Panc1 (cell line): ENCODE measurements at places on chromosomes 5 and 9. TPM values are rescaled to one million over a fixed set of nuclear protein-coding genes. Genes with fewer than 3 reads are reported as not detected.

DNA sequence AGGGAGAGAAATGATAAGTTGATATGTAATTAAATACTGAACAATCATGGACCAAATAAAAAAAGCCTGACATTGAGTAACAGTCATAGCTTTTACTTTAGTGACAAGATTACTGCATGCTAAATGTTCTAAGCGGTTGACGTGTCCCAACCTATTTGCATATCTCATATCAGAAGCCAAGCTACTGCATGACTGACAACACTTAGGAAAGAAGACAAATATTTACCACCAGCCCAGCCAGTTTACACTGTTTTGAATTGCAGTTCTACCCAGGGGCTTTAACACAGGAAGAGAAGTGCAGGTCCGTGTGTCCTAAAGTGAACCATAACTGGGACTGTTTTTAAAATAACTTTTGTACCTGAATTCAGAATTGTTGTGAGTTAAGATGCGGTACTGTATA, 219.9 kb downstream of the PRDM9 start:
- no peaks in the 10 kb centered on the region for H3K36me3 ChIP-seq
- no peaks in the 10 kb centered on the region for H3K27me3 ChIP-seq
- H3K27ac ChIP-seq: no peak overlapping the region

- no peak overlapping the region for H3K4me3 ChIP-seq
- no peaks in the 10 kb centered on the region for H3K27me3 ChIP-seq
- no peaks in the 10 kb centered on the region for H3K4me1 ChIP-seq
- no peaks in the 10 kb centered on the region for H3K36me3 ChIP-seq
Measured at GRCh38 chr5:73354406-73354805, 94.2 kb downstream of the FOXD1 start.

- 0 out of 2 replicates have a peak, but pooled peaks cover 4% of the 10 kb centered on the region for H3K36me3 ChIP-seq
- H3K4me3 ChIP-seq: no peak overlapping the region
- DNase-seq: no peak
- no peaks in the 10 kb centered on the region for H3K4me1 ChIP-seq
- no peak overlapping the region for H3K27ac ChIP-seq
Measured at GRCh38 chr5:75405296-75405695, 68.3 kb downstream of the HMGCR start.

DNA sequence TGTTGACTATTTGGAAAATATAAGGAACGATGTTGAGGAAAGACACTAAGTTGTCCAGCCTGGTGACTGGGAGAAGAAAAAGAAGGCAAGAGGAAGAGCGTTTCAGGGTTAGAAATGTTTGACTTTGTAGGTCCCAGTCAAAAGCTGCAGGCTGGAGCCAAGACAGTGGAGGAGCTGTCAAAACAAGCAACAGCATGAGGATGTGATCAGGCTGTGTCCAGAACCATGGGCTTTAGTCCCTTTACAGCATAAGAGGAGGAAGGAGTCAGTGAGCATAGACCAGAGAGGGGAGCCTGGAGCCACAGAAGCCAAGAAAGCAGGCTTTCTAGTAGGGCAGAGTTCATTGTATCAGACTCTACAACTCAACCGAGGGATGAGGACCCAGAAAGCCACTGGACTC, 658.5 kb downstream of the BNC2 start:
- H3K27ac ChIP-seq: no peak overlapping the region
- no peak for DNase-seq
- no peaks in the 10 kb centered on the region for H3K27me3 ChIP-seq
- no peak overlapping the region for H3K4me3 ChIP-seq

Gene STRBP
- total RNA-seq: 40.3 TPM

Gene TRPM3
- not detected for total RNA-seq
